Neural progenitor cell (in vitro differentiated cells): ENCODE measurements at places on chromosomes 13 and 19.

DNA sequence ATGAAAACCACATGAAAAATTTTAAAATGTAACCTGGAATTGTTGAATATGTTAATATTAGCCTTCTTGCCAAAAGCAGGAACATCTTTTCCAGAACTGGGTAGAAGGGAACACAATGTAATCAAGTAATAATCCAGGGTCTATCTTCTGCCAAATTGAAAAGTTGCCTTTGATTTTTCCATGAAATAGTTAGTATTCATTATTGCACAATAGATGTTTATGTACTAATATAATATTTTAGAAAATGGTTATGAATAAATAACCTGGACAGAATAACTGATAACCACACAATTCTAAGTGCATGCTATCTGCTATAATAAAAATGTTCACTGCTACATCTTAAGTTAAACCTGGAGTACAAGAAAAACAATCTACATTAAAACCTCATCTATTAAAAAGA, 802.3 kb downstream of the LIG4 start:
- H3K4me3 ChIP-seq = no peak overlapping the region
- H3K27me3 ChIP-seq = no peaks in the 10 kb centered on the region
- H3K36me3 ChIP-seq = no peaks in the 10 kb centered on the region

GRCh38 chr19:16645140-16645539, 14.8 kb downstream of the SMIM7 start:
- H3K4me3 ChIP-seq = no peak overlapping the region
- H3K36me3 ChIP-seq = no peaks in the 10 kb centered on the region
- H3K27ac ChIP-seq = no peak overlapping the region
- DNase-seq = no peak
- no peaks in the 10 kb centered on the region for H3K27me3 ChIP-seq
- H3K4me1 ChIP-seq = no peaks in the 10 kb centered on the region

DNA sequence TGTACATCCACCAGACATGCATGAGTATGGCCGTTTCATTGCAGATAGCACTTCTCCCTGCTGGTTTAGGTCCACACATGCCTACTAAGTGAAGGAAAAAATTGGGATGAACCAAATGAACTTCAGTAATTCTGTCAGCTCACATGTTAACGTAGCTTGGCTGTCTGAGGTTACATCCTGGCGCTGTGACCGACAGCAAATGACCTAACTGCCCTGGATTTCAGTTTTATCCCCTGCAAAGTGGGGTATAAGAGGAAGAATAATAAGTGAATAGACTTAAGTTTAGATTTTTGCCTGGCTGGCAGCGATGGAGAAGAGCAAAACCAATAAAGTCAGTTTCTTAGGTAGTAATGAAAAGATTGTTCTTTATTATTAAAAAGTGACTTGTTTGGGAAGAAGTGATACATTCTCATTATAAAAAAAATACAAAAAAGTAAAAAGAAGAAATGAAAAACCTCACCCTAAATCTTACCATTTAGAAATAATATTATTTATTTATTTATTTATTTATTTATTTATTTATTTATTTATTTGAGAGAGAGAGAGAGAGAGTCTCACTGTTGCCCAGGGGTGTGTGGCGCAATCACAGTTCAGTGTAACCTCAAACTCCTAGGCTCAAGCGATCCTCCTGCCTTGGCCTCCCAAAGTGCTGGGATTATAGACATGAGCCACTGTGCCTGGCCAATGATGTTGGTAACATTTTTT, 4.2 kb upstream of the RNF113B start:
- H3K4me1 ChIP-seq = no peaks in the 10 kb centered on the region
- no peak overlapping the region for H3K27ac ChIP-seq
- no peak overlapping the region for H3K4me3 ChIP-seq

DNA sequence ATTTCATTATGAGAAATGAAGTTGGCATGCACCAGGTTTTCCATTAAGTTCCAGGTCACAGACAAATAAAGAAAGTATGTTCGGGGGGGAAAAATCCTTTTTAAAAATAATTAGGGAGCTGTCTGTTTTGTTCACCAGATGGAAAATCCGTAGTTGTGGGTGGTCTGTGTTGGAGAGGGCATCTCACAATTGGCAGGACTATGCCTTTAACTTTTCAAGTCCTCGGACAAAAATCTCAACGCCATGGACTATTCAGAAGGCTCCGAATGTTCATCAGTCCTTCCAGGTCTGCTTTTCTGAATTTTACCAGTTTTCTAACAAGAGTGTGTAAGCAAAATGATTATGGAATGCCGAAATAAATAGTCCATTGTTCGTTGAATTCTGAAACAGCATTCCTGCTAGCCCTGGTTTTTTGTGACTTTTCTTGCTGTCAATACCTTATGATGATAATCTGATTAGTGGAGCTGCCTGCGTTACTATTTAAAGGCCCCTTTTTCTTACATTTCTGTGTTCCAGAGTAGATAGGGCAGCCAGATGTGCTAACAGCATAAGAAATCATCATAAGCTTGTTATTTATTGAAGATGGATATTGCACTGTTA, 146.9 kb downstream of the TM9SF2 start:
- H3K4me3 ChIP-seq = no peak overlapping the region
- H3K36me3 ChIP-seq = no peaks in the 10 kb centered on the region
- H3K27ac ChIP-seq = no peak overlapping the region
- no peaks in the 10 kb centered on the region for H3K27me3 ChIP-seq
- DNase-seq = peak; percentile 22

- DNase-seq = no peak
- peaks cover 35% of the 10 kb centered on the region for H3K27me3 ChIP-seq
- no peaks in the 10 kb centered on the region for H3K36me3 ChIP-seq
- H3K27ac ChIP-seq = no peak overlapping the region
- H3K4me1 ChIP-seq = no peaks in the 10 kb centered on the region
Measured at GRCh38 chr19:54271106-54271505, 9.8 kb downstream of the LILRB2 start.

GRCh38 chr19:16561382-16561781, 10.8 kb downstream of the SLC35E1 start:
- no peak overlapping the region for H3K4me3 ChIP-seq
- DNase-seq = no peak
- no peaks in the 10 kb centered on the region for H3K27me3 ChIP-seq
- no peaks in the 10 kb centered on the region for H3K4me1 ChIP-seq

DNA sequence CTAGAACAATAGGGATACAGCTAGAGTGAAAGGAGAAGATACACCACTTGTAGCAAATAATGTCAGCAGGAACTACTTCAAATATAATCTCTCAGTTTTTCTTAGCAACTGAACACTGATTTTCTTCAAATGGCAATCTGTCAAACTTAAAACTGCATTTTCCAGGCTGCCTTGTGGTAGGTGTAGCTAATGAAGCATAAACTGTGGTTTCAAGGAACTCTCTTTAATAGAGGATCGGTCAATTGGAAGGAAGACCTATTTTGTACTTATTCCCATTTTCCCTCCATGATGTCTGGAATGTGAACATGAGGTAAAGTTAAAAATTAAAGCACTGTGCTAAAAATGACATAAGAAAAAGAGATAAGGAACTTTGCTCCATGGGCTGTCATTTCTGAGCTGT, 1261.9 kb downstream of the PCDH17 start:
- no peaks in the 10 kb centered on the region for H3K27me3 ChIP-seq
- no peak for DNase-seq
- no peak overlapping the region for H3K4me3 ChIP-seq
- no peaks in the 10 kb centered on the region for H3K4me1 ChIP-seq
- H3K36me3 ChIP-seq = no peaks in the 10 kb centered on the region
- no peak overlapping the region for H3K27ac ChIP-seq

DNA sequence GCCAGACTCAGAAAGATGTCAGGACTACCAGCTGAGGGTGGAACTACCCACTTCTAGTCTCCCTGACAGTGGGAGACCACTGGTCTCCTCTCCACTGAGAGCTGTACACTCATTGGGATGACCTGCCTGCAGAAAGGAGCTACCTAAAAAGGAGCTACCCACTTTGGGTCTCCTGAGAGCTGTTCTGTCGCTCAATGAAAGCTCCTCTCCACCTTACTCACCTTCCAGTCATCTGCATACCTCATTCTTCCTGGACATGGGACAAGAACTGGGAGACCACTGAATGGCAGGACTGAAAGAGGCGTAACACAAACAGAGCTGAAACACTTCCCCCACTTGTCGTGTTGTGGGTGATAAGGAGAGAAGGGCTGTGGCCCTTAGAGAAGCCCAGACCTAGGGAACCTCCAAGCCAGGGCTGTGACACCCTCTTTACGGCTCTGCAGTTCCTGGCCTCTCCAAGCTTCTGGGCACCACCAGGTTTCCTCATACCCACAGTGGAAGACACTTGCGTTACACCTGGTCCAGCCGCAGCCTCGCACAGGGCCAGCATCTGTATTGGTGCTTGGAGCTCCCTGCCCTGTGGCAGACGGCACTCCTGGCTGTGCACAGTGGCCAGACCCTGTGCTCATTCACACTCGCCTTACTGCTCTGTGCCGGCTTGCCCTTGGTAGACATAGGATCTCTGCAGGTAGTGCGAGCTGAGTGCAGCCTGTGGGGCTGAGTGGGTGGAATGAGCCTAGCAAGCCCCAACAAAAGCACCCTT, 54.9 kb upstream of the SLITRK6 start:
- H3K4me1 ChIP-seq = no peaks in the 10 kb centered on the region
- no peak overlapping the region for H3K27ac ChIP-seq
- no peaks in the 10 kb centered on the region for H3K27me3 ChIP-seq
- H3K36me3 ChIP-seq = no peaks in the 10 kb centered on the region
- H3K4me3 ChIP-seq = no peak overlapping the region

DNA sequence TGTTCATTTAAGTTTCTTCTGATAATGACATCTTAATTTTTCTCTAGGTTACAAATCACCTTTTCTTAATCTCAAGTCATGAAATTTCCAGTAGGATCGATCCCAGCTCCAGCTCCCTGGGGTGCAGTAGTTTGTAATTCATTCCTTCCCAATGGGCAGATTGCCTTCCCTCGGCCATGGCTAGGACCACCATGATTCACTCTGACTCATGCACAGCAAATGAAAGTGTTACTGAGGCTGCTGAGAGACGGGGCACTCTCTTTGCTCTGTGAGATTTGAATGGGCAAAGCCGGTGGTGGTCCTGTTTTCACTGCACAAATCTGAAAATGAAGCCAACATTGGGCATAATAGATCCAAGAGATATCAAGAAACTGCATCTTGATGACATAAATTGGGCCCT, 202.8 kb upstream of the IRS2 start:
- no peaks in the 10 kb centered on the region for H3K4me1 ChIP-seq
- H3K4me3 ChIP-seq = no peak overlapping the region
- H3K27ac ChIP-seq = no peak overlapping the region
- DNase-seq = no peak
- H3K27me3 ChIP-seq = no peaks in the 10 kb centered on the region
- no peaks in the 10 kb centered on the region for H3K36me3 ChIP-seq

- no peaks in the 10 kb centered on the region for H3K4me1 ChIP-seq
- peak; percentile 76 for DNase-seq
- H3K4me3 ChIP-seq = peak overlapping the region; percentile 36
- peaks cover 5% of the 10 kb centered on the region for H3K27me3 ChIP-seq
- no peaks in the 10 kb centered on the region for H3K36me3 ChIP-seq
Measured at GRCh38 chr19:2636897-2637683, 65.4 kb downstream of the GNG7 start.

- peaks cover 10% of the 10 kb centered on the region for H3K4me1 ChIP-seq
- H3K27ac ChIP-seq = no peak overlapping the region
- peak; percentile 33 for DNase-seq
- H3K27me3 ChIP-seq = no peaks in the 10 kb centered on the region
Measured at GRCh38 chr13:81872581-81872980, 1531.7 kb upstream of the SPRY2 start.

DNA sequence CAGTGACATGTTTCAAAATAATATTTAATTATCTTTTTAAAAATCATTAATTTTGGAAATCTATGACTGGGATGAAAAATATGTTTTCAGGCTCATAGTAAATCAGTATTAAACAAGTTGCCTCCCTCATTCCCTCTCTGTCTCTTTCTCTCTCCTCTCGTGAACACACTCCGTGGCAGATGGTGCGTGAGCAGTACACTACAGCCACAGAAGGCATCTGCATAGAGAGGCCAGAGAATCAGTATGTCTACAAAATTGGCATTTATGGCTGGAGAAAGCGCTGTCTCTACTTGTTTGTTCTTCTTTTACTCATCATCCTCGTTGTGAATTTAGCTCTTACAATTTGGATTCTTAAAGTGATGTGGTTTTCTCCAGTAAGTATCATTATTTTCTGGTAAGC, 22.7 kb downstream of the SGCG start:
- DNase-seq = no peak
- no peaks in the 10 kb centered on the region for H3K4me1 ChIP-seq
- H3K27ac ChIP-seq = no peak overlapping the region

DNA sequence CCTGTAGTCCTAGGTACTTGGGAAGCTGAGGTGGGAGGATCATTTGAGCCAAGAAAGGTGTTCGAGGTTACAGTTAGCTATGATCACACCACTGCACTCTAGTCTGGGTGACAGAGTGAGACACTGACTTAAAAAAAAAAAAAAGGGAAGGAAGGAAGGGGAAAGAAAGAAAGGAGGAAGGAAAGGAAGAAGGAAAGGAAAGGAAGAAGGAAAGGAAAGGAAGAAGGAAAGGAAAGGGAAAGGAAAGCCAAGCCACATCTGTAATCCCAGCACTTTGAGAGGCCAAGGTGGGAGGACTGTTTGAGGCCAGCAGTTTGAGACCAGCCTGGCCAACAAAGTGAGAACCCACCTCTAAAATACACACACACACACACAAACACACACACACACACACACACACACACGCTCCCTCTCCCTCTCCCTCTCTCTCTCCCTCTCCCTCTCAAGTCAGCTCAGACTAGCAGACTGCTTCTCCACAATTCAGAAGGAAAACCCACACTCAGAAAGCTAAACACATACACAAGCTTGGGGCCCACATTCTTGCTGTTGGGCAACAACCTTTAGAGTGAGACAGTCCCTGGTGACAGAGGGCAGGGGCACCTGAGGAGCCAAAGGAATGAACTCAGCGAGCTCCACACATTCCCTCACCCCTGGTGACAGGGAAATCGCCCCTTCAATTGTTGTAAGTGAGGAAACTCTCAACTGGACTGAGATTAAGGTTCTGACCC, 2.7 kb downstream of the ZNF709 start:
- H3K27ac ChIP-seq = no peak overlapping the region
- H3K4me3 ChIP-seq = no peak overlapping the region
- H3K27me3 ChIP-seq = no peaks in the 10 kb centered on the region
- peaks cover 7% of the 10 kb centered on the region for H3K4me1 ChIP-seq
- H3K36me3 ChIP-seq = no peaks in the 10 kb centered on the region
- no peak for DNase-seq

DNA sequence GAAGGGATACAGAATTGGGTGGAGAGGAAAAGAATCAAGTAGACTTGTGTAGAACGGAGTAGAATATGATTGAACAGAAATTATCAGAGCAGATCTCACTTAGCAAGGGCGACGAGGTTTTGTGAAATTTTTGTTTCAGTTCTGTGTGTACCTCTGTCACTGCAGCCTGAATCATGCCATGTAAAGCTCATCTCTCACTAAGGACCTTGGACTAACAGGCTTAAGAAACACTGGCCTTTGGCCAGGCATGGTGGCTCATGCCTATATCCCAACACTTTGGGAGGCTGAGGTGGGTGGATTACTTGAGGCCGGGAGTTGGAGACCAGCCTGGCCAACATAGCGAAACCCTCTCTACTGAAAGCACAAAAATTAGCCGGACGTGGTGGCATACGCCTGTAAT, 62.6 kb downstream of the MYH14 start:
- H3K4me3 ChIP-seq = no peak overlapping the region
- no peak overlapping the region for H3K27ac ChIP-seq
- H3K27me3 ChIP-seq = no peaks in the 10 kb centered on the region
- no peaks in the 10 kb centered on the region for H3K4me1 ChIP-seq
- no peak for DNase-seq

GRCh38 chr13:108919036-108919907, 289.9 kb downstream of the MYO16 start:
- DNase-seq = no peak
- no peak overlapping the region for H3K27ac ChIP-seq
- H3K4me1 ChIP-seq = no peaks in the 10 kb centered on the region
- H3K4me3 ChIP-seq = no peak overlapping the region
- no peaks in the 10 kb centered on the region for H3K27me3 ChIP-seq
- no peaks in the 10 kb centered on the region for H3K36me3 ChIP-seq
